ENCODE measurements at places on chromosomes 1 and 21. TPM values are rescaled to one million over a fixed set of nuclear protein-coding genes. Genes with fewer than 3 reads are reported as not detected.

Gene RABGAP1L
- total RNA-seq = 45.6 TPM

Gene AADACL3
- total RNA-seq = not detected

Gene LHX4
- not detected for total RNA-seq

DNA sequence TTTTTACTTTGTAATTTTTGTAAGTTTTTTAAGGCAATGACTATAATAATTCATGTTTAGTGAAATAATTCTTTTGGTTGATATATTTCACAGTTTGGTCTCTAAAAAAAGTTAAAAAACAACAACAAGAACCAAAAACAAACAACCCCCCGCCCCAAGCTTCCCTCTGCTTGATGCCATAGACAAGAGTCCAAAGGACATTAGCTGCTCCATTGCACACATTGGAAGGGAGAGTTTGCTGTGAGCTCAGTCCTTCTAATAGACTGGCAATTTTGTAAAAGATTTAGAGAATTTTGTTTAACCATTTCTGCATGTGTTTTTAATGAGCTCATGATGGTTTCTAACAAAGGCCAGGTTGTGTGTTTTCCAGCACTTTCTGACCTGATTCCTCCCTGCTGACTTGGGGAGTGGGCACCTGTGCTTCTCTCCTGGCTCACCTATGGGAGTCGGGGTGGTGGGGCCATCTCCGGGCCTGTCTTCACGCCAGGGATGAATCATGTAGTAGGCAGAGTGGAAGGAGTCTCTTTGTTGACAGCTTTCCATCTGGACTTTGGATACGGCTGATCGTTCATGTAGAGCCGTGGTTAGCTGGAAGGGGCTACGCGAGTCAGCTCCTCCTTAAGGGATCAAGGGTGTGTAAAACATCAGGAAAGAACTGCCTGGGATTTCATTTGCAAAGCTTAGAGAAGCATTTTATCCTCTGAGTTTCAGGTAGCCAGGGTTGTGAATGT is 14.1 kb downstream of the ZBTB18 start:
- no peak for DNase-seq
